ENCODE measurements at places on chromosomes 2 and 18. TPM values are rescaled to one million over a fixed set of nuclear protein-coding genes. Genes with fewer than 3 reads are reported as not detected.
A peak's percentile ranks its signal among the peaks of the same experiment; 100 is the strongest.

The XIRP2 gene
- not detected for total RNA-seq

- H3K36me3 ChIP-seq = peaks cover 16% of the 10 kb centered on the region
- no peaks in the 10 kb centered on the region for H3K27me3 ChIP-seq
- no peak overlapping the region for H3K4me3 ChIP-seq
- peaks cover 12% of the 10 kb centered on the region for H3K4me1 ChIP-seq
These were observed 131.6 kb upstream of the IL1R2 start for GRCh38 chr2:101860157-101860556.

The SALL3 gene
- total RNA-seq = not detected

DNA sequence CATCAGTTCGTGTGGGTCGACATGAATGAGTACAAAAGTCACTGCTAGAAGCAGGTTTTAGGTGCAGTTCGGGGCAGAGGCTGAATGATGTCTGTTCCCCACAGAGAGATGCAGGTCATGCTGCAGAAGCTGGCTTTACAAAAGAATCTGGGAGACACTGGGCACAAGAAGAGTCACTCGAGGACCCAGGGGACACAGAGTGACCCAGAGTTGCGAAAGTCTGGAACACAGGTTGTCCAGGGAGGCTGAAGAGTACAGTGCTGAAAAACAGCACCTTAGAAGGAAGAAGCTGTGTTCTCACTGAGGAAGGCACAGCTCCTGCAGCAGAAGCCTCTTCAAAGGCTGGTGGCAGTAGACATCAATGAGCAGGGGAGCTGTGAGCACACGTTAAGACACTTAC lies 14.8 kb downstream of the CACNB4 start:
- no peaks in the 10 kb centered on the region for H3K4me1 ChIP-seq
- peaks cover 2% of the 10 kb centered on the region for H3K27me3 ChIP-seq
- DNase-seq = no peak
- H3K36me3 ChIP-seq = no peaks in the 10 kb centered on the region
- H3K4me3 ChIP-seq = no peak overlapping the region

DNA sequence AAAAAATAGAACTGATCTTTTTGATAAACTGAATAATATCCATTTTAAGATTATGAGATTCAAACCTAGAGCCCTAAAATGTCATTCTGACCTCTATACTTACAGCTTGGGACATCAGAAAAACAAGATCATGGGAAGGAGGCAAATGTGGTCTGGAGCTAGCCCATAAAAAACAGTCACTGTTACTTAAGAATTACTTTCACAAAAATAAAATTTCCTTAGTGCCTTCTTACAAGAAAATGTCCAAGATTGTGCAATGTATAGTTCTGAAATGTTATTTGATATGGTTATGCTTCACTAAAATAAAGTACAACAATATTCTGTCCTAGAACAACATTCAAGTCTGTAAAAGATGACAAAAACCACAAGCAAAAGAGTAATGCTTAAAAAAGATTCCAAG lies 247.6 kb downstream of the DYM start:
- H3K27ac ChIP-seq = no peak overlapping the region
- peaks cover 3% of the 10 kb centered on the region for H3K4me1 ChIP-seq
- DNase-seq = no peak
- H3K36me3 ChIP-seq = peaks cover 4% of the 10 kb centered on the region

DNA sequence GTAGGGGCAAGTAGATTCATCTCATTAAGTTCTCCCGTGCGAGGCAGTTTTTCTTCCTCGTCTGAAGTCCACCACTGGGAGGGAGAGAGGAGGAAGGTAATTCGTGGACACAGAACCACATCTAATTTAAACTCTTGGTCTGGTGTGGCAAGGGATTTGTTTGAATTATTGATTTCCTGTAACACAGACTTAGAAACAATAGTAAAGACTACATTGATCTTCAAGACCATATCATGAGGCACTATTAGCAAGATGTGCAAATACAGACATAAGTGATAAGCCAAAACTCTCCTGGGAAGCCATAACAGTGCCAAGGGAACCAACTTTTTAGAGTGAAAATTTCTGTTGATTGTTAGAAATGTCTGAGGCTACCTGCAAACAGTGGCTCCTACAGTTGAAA lies 158.6 kb downstream of the ALPK2 start:
- peaks cover 16% of the 10 kb centered on the region for H3K27me3 ChIP-seq
- H3K36me3 ChIP-seq = no peaks in the 10 kb centered on the region
- no peak for DNase-seq
- H3K4me3 ChIP-seq = no peak overlapping the region

DNA sequence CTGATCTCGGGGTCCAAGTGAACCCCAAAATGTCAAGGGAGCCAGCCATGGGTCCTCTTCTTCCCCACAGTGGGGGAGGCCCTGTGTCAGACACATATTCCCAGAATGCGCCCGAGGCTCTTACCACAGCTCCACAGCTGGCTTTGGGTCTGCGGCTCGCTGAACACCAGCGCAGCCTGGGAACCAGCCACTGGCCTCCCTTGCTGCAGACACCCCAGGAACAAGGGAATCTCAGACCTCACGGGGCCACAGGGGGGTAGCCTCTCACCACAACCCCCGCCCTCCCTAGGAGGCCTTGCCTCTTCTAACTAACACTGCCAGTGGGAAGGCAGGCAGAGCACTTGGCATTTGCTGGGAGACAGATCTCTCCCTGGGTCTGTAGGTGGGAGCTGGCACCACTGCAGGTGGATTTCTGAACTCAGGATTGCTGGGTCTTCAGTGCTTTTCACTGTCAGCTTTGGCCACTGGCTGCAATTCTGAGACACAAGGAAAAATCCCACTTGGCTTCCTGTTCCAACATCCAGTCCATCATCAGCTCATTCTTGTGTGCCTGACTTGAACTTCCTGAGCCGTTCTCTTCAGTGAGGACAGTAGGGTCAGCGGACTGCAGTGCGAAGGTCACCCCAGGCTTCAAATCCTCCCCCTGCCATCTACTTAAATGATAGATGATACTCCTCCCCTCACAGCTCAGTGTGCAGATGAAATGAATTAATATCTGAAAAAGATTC lies 128.7 kb downstream of the CAPN13 start:
- H3K27ac ChIP-seq = no peak overlapping the region
- DNase-seq = peak; percentile 19

The SPC25 gene
- 42.1 TPM for total RNA-seq

GRCh38 chr2:114406347-114406746 lies 36.1 kb upstream of the DPP10 start:
- H3K27ac ChIP-seq = no peak overlapping the region
- DNase-seq = no peak
- no peaks in the 10 kb centered on the region for H3K4me1 ChIP-seq
- H3K36me3 ChIP-seq = no peaks in the 10 kb centered on the region
- no peak overlapping the region for H3K4me3 ChIP-seq
- H3K27me3 ChIP-seq = no peaks in the 10 kb centered on the region

The ICA1L gene
- total RNA-seq = 3.8 TPM

- H3K36me3 ChIP-seq = peaks cover 45% of the 10 kb centered on the region
- H3K4me1 ChIP-seq = peaks cover 41% of the 10 kb centered on the region
- no peak overlapping the region for H3K4me3 ChIP-seq
- H3K27ac ChIP-seq = no peak overlapping the region
- H3K27me3 ChIP-seq = no peaks in the 10 kb centered on the region
- DNase-seq = no peak
These were observed 55.0 kb downstream of the ARHGAP25 start for GRCh38 chr2:68789603-68790002.

The DOK6 gene
- not detected for total RNA-seq

DNA sequence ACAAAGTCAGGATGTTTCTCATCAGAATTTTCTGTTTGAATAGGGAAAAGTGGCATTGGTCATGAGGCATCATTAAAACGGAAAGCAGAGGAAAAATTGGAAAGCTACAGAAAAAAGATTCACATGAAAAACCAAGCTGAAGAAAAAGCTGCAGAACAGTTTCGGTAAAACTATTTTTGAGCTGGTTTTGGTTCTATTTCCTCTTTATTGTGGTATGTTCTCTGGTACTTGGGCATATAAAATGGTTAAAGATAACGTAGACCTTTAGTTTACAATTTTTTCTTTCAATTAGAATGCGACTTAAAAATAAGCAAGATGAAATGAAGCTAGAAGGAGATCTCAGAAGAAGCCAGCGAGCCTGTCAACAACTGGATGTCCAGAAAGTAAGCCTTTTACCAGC lies 7.6 kb downstream of the GPATCH11 start:
- H3K27me3 ChIP-seq = no peaks in the 10 kb centered on the region
- peaks cover 34% of the 10 kb centered on the region for H3K36me3 ChIP-seq
- no peak overlapping the region for H3K4me3 ChIP-seq
- H3K4me1 ChIP-seq = peaks cover 6% of the 10 kb centered on the region

The RGPD8 gene
- total RNA-seq = 13.1 TPM

The SMYD5 gene
- total RNA-seq = 17.0 TPM

DNA sequence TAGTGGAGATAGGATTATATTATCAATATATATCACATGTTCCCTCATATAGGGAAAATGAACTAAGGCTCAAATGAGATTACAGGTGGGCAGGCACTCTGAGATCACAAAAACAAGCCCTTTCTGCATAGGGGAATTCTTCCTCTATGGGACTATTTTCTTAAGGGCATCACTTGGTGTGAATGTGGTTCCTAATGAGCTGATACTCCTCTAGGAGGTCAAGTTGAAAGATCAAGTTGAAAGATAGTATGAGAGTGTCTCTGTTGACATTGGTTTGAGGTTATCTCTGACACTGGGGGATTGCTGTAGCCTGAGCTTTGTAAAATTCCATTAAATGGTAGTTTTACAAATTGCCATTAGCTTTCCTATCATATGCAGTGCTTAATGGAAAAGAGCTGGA lies 270.4 kb downstream of the PRKCE start:
- H3K27ac ChIP-seq = no peak overlapping the region
- no peaks in the 10 kb centered on the region for H3K36me3 ChIP-seq
- no peaks in the 10 kb centered on the region for H3K27me3 ChIP-seq
- H3K4me1 ChIP-seq = peaks cover 12% of the 10 kb centered on the region

DNA sequence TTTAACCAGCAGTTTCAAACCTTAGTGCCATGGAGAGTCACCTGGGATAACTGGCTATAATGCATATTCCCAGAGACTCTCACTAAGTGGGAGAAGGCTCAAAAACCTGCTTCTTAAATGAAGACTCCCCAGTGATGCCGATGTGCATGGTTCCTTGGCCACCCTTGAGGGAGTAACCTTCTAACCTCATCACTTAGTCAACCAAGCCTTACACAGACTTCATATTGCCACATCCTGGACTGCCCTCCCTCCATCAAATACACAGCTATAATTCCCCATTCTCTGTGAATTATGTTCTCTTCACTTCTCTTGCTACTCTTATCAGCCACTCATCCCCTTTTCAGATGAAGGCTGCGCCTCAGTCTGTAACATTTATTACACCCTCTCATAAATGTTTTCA lies 462.9 kb upstream of the RGPD4 start:
- no peak overlapping the region for H3K4me3 ChIP-seq
- H3K27me3 ChIP-seq = no peaks in the 10 kb centered on the region
- H3K27ac ChIP-seq = no peak overlapping the region
- no peaks in the 10 kb centered on the region for H3K4me1 ChIP-seq
- DNase-seq = no peak
- H3K36me3 ChIP-seq = no peaks in the 10 kb centered on the region

GRCh38 chr2:118974103-118974993 lies 32.4 kb downstream of the MARCO start:
- no peaks in the 10 kb centered on the region for H3K4me1 ChIP-seq
- no peaks in the 10 kb centered on the region for H3K27me3 ChIP-seq
- DNase-seq = no peak
- H3K36me3 ChIP-seq = no peaks in the 10 kb centered on the region

GRCh38 chr18:10289951-10290637 lies 164.3 kb upstream of the APCDD1 start:
- no peaks in the 10 kb centered on the region for H3K27me3 ChIP-seq
- H3K36me3 ChIP-seq = no peaks in the 10 kb centered on the region
- DNase-seq = no peak
- H3K27ac ChIP-seq = no peak overlapping the region
- H3K4me1 ChIP-seq = no peaks in the 10 kb centered on the region

The CFC1B gene
- not detected for total RNA-seq

The ALPI gene
- not detected for total RNA-seq

The REG3A gene
- total RNA-seq = not detected

The FOXI3 gene
- not detected for total RNA-seq

The ALK gene
- not detected for total RNA-seq

The POLR1A gene
- total RNA-seq = 51.2 TPM

DNA sequence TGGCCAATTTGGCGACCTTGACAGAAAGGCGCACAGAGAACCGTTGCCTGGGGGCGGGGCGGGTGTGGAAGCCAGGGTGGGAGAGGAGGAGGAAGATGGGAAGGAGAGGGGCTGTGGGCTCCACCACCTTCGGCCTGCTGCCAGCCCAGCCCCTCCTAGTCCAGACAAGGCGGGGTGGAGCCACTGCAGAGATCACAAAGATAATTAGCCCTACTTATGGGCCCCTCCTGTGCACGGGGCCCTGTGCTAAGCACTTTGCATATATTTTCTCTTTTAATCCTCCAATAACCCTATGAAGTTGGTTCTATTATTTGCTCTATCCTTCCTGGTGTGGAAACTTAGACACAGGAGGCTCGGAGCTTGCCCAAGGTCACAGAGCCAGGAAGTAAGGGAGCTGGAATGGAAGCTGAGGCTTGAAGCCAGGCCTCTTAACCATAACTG lies 13.7 kb upstream of the ECEL1 start:
- H3K4me1 ChIP-seq = peaks cover 2% of the 10 kb centered on the region
- H3K36me3 ChIP-seq = no peaks in the 10 kb centered on the region

- no peak for DNase-seq
- no peaks in the 10 kb centered on the region for H3K27me3 ChIP-seq
- no peaks in the 10 kb centered on the region for H3K36me3 ChIP-seq
- H3K4me1 ChIP-seq = no peaks in the 10 kb centered on the region
These were observed 139.2 kb downstream of the CCDC102B start for GRCh38 chr18:68937029-68937599.

DNA sequence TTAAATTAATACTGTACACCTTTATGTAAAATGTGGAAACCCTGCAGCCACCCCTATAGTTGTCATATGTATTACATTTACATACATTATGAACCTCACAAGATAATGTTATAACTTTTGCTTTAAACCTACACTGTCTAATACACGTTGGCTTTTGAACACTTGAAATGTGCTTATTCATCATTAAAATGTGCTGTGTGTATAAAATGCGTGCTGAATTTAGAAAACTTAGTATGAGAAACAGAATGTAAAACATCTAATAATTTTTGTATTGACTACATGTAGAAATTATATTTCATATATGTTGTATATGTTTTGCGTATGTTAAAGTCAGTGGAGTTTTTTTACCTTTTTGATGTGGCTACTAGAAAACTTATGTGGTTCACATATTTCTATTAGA lies 68.8 kb downstream of the MAPRE2 start:
- no peak overlapping the region for H3K4me3 ChIP-seq
- DNase-seq = no peak
- H3K36me3 ChIP-seq = peaks cover 37% of the 10 kb centered on the region
- H3K27ac ChIP-seq = no peak overlapping the region

GRCh38 chr2:175363699-175364098 lies 182.2 kb upstream of the ATP5MC3 start:
- no peak overlapping the region for H3K4me3 ChIP-seq
- no peak for DNase-seq
- no peaks in the 10 kb centered on the region for H3K4me1 ChIP-seq
- H3K27ac ChIP-seq = no peak overlapping the region

The CAVIN2 gene
- not detected for total RNA-seq

- DNase-seq = no peak
- no peaks in the 10 kb centered on the region for H3K27me3 ChIP-seq
- H3K36me3 ChIP-seq = no peaks in the 10 kb centered on the region
- no peak overlapping the region for H3K4me3 ChIP-seq
These were observed 291.5 kb downstream of the TDRD15 start for GRCh38 chr2:21415234-21415633.
